ENCODE measurements at places on chromosomes 12 and 14. TPM values are rescaled to one million over a fixed set of nuclear protein-coding genes. Genes with fewer than 3 reads are reported as not detected.

JAG2 gene
- total RNA-seq: 33.6 TPM

NEUROD4 gene
- not detected for total RNA-seq

DLGAP5 gene
- 0.35 TPM for total RNA-seq

SLCO1B3 gene
- total RNA-seq: not detected

VDR gene
- total RNA-seq: 0.20 TPM

ZC3H10 gene
- 5.5 TPM for total RNA-seq

PIWIL1 gene
- total RNA-seq: not detected

DNA sequence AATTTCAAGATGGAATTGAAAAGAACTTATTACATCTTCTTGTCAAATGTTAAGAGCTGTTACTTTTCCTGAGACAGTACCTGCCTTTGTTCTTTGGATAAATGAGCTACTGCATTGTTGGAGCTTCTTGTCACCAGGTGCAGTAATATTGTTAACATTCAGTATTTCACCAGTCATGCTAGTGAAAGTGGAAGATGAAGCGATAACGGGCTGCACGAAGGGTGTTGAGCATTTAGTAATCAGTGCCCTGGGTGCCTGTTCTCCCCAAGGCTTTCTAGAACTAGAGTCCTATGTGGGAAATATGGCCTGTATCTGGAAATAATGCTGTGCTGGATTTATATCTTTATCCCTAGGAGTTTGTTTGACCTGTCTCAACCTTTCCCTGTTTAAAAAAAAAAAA lies 83.2 kb downstream of the PPP2R5C start:
- no peak for DNase-seq

DNA sequence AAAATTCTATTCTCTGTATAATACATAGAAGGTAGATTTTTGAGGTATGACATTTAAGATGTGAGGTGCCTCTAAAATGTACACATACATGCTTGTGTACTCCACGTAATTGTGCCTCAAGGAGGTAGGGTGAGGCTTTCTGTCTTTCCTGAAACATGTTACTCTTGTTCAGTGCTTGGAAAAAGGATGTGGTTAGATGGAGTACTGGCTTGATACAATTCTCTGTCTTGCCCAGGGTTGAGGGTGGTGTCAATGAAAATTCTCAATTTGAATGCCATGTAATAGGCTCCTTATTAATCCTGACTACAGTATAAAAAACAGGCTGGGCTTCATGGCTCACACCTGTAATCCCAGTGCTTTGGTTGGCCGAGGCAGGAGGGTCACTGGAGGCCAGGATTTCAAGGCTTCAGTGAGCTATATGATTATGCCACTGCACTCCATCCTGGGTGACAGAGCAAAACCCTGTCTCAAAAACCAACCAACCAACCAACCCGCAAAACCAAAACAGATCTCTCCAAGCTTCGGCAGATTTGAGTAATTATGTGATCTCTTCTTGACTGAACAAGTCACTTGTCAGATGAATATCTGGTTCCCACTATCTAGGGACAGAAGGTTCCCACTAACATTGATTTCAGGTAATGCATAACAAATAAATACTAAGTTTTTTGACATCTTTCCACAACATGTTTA lies 41.6 kb downstream of the RCOR1 start:
- DNase-seq: no peak

- DNase-seq: no peak
Observed at GRCh38 chr12:95204141-95204866, 13.0 kb downstream of the FGD6 start.

DNA sequence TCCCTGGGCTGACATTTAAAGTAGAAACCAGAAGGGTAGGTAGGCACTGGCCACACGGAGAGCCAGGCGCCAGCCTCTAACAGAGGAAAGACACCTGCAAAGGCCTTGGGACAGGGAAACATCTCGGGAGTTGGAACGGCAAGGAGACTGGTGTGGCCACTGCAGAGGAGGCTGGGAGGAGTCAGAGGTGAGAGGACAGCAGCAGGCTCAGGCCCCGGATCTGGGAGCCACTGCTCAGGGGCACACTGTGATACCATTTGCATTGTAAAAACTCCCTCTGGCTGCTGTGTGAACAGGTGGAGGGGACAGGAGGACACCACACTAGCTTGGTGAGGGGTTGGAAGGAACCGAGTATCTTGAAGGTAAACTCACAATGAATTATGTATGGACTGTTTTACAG lies 2.7 kb downstream of the ANHX start:
- no peak for DNase-seq

- no peak for DNase-seq
Observed at GRCh38 chr12:2666411-2666810, 128.4 kb upstream of the FKBP4 start.

- DNase-seq: no peak
Observed at GRCh38 chr12:1279050-1279449, 288.0 kb downstream of the ERC1 start.

- peak; percentile 79 for DNase-seq
Observed at GRCh38 chr12:112419297-112420133, 768 bp downstream of the PTPN11 start.

GRCh38 chr14:53814392-53814791 lies 142.2 kb downstream of the BMP4 start:
- DNase-seq: peak; percentile 36

DNA sequence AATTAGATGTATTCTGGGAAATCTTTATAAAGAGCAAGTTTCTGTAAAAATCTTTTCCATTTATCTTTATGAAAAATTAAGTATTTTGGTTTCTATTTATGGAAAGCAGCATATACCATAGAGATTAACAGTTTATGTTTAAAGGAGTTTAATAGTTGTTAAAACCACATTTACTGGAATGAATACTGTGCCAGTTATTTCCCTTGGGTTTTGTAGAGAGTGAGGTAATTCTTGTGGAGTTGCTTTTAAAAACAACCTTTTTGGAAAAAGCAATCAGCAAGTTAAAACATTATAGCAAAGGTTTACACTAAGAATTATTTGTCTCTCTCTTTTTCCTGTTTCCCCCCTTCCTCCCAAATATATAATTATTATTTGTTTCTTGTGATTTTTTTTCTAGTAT lies 34.9 kb downstream of the AEBP2 start:
- DNase-seq: no peak

- no peak for DNase-seq
Observed at GRCh38 chr12:92466391-92467305, 236.1 kb upstream of the PLEKHG7 start.

- DNase-seq: no peak
Observed at GRCh38 chr12:54050482-54050810, 3.2 kb upstream of the HOXC4 start.

- peak; percentile 26 for DNase-seq
Observed at GRCh38 chr12:121453629-121454028, 53.7 kb downstream of the RNF34 start.

GRCh38 chr12:99049774-99050173 lies 404.7 kb downstream of the APAF1 start:
- no peak for DNase-seq

DNA sequence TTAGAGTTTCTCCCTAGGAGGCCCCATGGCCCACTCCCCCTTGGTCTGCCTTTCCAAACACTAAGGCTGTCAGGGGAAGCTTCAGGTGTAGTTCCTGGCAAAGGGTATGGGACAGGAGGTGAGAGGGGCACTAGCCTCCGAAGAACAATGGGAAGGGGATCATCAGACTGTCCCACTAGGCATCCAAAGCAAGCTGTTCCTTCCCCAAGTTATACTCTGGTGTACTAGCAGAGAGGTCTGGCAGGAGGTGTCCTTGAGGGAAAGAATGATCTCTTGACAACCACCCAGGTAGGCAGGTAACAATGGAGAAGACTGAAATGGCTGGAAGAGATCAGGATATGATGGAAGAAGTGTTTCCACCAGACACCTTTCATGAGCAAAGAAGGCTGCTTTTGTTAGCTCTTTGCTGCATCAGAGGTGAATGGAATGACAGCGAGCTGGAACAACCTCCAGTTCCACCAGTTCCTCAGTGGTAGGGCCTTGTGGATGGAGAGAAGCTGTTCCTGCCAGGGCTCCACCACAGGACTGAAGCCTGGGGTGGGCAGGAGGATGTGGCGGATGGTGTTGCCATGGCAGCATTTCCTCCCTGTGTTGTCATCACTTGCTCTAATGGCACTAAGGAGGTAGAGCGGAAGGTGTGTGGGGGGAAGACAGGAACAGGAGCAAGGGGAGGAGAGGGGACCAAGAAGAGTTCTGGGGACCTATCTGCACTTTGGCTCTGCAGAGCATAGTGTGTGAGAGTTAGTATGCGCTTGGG lies 2.3 kb upstream of the AGAP2 start:
- DNase-seq: no peak

DNA sequence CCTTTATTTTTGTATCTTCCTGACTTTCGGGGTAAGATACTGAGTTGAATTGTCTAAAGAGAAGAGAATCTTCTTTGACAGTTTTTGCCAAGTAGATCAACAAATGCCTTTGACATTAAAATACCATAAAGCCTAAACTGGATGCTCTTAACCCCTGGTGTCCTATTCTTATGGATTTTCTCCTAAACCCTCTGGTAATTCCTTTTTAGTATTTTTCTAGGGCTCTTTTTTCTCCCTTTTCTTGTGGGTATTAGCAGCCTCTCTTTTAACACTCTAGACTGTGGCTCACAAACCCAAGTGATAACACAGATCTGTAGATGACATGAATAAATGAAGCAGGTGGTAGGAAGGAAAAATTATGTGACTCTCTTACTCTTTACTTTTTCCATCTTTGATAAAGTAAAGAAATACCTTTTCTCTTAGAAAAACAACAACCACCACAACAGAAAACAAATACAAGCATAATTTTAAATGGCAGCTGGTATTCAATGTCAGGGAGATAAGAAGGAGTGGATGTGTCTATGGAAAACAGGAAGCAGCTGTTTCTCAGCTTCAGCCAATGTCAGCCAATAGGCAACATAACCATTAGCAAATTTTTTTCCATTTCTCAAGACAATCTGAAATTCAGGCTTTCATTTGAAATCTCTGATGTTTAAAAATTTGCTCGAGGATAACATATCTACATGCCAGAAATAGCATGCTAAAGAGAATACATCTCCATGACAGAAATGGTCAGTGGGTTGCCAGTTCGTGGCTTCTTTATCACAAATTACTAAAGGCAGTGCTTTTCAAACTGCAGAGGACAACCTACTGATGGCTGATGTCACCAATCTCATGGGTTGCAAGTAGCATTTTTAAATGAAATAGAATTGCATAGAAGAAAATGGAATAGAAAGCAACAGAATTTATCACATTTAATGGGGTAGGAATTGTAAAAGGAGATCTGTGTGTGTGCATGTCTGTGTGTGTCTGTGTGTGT lies 123.1 kb upstream of the KRR1 start:
- no peak for DNase-seq

GRCh38 chr12:28099871-28100270 lies 90.4 kb upstream of the CCDC91 start:
- DNase-seq: no peak

- no peak for DNase-seq
Observed at GRCh38 chr14:59116984-59117415, 71.5 kb upstream of the DAAM1 start.

- DNase-seq: peak; percentile 40
Observed at GRCh38 chr12:19131025-19131444, 1.5 kb downstream of the PLEKHA5 start.

DNA sequence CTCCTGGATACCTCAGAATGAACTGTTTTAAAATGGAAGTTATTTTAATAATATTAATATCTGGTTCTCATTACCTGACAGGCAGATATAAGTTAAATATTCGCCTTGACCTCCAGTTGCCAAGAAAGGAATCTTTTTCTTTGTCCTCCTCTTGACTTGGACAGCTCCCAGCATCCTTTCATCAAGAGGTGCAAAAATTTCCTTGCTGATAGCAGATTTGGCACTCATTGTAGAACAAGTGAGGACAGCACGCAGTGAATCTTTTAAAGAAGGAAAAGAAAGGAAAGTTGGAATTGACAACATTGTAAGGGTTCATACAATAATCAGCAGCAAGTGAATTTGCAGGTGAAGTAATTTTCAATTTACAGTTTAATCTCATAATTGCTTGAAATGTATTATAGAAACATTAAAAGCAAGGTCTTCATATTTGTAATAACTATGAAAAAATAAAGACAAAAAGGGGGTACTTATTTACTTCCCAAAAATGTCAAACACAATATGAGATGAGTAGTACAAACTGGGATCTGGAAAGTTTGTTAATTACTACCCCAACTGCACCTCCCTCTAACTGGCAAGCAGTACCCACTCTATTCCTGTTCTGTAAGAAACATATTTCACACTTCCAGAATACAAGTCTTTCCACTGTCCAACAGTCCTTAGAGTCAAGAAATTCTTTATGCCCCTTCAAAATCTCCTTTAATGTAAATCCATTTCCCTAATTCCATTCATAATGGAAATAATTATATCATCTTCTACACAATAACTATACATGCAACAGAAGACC lies 75.2 kb downstream of the STXBP6 start:
- no peak for DNase-seq

GRCh38 chr12:132491761-132492378 lies 1.9 kb downstream of the FBRSL1 start:
- peak; percentile 31 for DNase-seq

DNA sequence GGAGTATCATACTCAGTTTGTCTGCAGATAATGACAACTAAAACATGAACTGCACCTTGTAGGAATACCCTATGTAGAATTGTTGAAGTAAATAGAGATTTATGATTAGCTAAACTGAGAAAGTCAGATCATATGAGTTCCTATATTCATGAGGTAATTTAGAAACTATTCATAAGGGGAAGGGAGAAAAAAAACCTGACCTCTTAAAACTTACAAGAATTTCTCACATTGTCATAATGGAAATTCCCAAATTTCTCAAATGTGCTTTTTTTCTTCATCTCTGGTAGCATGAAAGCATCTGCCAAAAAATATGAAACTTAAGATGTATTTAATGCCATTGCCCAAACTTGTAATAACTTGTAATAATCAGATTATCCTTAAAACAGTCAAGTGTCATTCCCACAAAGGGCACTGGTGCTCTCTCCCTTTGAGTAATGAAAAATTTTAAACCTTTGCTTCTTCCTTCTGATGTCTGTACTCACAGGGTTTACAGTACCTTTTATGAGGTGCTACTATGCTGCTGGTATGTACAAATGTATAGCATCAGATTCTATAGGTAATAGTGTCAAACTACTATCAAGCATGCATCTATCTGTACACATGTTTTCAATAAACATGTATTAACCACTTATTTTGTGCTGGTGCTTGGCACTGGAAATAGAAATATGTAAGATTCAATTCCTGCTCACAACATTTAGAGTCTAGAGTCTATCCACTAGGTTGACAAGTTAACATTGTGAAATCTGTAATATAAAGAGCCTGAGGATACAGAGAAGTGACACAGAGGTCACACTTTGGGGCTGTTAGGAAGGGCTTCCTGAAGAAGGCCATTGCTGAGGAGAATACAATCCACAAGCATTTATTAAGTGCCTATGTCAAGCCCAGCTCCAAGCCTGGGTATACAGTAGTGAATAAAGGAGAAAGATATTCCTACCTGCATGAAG lies 17.4 kb upstream of the DRAM1 start:
- no peak for DNase-seq

DNA sequence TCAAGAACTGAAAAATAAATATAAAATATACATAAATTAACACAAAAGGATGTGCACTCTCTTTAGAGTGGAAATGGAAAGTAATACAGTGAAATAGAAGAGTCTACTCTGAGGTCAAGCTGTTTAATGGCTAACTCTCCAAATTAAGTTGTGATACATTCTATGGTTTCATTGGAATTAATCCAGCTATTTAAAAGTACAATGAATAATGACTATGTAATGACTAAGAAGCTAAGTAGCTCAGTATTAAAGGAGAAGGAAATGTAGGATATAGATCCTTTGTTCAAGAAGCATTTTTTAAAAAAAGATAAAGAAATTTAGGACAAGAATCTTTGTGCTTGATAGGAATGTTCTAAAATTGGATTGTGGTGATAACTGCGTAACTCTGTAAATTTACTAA lies 85.3 kb downstream of the LRP6 start:
- DNase-seq: no peak

GRCh38 chr12:101940400-101940950 lies 63.1 kb downstream of the DRAM1 start:
- DNase-seq: no peak
